ENCODE measurements at places on chromosomes 16 and 17.

DNA sequence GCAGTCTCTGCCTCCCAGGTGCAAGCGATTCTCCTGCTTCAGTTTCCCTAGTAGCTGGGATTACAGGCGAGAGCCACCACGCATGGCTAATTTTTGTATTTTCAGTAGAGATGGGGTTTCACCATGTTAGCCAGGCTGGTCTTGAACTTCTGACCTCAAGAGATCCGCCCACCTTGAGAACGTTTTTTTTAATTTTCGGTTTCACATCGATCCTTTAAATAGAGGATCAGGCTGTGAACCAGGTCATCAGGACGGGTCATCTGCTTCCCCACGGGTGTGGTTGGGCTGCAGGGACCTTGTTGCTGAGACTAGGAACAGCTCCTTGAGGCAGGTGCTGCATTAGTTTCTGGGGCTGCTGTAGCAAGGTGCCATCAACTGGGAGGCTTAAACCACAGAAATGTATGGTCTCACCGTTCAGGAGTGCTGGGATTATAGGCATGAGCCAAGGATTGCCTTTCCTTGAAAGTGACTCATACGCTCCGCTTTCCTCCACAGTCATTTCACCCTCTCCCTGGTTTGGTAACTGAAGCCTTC, 7.9 kb upstream of the NAGPA start:
- no peak for DNase-seq

- DNase-seq, result no peak
Measured at GRCh38 chr17:67041531-67041930, 2.8 kb upstream of the CACNG1 start.

DNA sequence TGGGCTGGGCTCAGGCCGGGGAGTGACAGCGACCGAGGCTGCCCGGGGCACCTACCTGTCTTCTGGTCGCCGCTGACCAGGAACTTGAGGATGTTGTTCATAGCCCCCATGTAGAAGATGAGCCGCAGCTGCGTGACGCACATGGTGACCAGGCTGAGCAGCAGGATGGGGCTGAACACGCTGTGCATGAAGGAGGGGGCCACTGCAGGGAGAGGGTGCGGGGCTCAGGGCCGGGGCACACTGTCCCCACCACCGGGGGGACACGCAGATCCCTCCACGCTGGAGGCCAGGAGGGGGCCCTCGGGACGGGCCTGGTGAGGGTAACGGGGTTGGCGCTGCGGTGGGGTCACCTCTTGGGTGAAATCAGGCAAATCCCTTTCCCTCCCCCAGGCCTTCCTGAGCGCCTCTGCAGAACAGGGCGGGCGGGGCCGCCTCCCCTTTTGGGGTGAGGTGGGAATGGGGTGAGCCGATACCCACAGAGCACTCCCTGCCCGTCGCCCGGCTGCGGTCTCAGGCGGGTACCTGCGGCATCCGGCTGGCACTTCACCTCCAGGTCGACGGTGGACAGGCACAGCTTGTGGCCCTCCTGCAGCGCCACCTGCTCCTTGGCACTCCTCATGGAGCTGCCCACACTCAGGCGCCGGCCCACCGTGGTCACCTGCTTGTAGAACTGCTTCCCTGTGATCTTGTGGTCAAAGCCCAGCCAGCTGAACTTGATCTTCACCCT, 28.3 kb upstream of the PITPNA start:
- DNase-seq, result no peak

DNA sequence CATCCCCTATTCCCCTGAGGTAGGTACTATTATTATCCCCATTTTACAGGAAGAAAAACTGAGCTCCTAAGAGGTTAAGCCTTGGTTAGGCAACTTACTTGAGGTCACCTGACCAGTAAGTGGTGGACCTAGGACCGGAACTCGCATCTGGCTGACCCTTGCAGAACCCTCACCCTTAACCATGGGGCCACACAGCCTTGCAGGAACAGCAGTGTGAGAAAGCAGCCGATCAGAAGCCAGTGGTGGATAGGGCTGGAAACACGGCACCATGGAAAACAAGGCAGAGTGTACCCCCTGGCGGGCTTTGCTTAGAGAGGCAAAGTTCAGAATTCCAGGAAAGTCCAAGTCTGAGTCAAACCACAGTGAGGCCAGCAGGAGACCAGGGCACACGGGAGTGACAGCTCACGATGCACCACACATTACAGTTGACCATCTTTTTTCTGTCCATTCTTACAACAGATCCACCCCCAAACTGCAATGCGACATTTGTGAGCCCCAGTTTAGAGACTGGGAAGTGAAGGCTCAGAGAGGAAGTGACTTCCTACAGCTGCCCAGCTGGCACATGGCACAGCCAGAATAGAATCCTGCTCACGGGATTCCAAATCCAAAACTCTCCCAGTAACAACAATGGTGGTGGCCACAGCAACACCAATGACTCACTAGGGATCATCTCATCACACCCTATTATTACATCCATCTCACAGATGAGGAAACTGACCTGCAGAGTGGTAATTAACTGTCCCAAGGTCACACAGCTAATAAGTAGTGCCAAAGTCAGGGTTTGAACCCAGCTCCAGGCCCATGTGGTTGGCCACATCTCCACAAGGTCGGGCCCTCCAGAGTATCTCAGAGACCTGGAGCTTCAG, 20.3 kb downstream of the KIFC3 start:
- DNase-seq, result no peak

GRCh38 chr16:84738255-84739038, 38.6 kb downstream of the USP10 start:
- peak; percentile 60 for DNase-seq

DNA sequence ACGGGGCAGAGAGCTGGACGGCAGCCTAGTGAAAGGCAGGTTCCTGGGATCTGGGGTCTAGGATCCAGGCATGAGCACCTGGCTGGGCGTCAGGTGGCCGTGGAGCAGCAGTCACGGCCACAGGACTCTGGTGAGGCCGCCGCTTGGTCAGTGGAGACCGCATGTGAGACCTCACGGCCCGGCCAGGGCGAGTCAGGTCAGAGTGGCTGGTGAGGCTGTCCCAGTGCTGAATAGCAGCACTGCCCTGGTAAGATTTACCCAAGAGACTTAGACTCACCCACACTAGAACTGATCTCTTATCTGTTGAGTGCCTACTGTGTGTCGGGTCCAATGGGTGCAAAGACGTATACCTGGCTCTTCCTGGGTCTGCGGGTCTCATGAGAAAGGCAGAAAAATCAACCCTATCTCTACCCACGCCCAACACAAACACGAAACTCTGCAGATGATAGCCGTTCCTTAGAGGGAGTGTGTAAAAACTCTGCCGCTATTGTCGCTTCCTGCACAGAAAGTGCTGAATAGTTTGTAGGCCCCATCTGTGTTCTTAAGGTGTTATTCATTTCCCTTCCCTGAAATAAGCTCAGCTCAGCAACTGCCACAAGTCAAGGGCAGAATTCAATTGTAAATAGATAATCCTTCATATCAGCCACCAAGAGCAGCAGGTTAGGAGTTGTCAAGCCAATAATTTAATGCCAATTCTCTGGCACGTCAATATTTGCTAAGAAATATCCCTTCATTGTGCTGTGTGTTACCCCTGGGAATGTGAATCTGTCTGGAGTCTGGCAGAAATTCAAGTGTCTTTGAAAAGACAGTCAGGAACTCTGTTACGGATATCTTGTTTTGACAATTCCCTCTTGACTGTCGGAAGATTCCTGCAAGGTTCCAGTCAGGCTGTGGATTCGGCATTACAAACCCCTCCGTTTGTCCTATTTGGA, 240.0 kb downstream of the NTN1 start:
- no peak for DNase-seq

DNA sequence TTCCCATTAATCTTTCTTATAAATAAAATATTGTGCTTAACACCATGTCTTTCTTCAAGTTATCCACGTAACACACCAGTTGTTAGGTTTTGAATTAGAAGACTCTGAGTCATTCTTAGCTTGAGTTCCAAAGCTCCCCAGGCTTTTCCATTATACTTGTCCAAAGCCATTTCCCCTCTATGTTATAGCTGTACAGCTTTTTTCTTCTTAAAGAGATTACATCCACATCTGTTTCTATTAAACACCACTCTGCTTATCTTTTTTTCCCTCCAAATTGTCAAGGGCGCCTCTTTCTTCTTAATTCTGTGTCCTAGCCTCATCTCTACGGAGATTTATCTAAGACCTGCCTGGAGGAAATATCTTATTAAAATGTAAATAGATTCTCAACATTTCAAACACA, 139.4 kb upstream of the CPHXL start:
- DNase-seq, result no peak

DNA sequence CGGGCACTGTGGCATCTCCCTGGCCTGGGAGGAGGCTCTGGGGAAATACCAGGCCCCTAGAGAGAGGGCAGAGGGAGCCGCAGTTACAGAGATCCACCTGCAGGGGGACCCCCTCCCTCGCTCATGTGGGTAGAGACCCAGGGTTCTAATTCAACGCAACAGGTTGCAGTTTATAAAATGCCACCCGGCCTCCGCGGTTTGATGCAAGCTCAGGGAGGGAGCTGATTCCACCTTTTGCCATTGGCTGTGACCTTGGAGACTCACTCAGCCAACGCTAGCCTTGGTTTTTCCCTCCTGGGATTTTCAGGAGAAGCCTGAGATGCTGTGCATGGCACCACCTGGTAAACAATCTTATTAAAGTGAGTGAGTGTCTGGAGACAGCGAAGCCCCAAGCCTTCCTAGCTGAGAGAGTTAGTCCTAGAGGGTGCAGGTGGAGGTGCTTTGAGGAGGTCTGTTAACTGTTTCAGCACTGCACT, 12.1 kb downstream of the TTLL6 start:
- DNase-seq, result peak; percentile 49

DNA sequence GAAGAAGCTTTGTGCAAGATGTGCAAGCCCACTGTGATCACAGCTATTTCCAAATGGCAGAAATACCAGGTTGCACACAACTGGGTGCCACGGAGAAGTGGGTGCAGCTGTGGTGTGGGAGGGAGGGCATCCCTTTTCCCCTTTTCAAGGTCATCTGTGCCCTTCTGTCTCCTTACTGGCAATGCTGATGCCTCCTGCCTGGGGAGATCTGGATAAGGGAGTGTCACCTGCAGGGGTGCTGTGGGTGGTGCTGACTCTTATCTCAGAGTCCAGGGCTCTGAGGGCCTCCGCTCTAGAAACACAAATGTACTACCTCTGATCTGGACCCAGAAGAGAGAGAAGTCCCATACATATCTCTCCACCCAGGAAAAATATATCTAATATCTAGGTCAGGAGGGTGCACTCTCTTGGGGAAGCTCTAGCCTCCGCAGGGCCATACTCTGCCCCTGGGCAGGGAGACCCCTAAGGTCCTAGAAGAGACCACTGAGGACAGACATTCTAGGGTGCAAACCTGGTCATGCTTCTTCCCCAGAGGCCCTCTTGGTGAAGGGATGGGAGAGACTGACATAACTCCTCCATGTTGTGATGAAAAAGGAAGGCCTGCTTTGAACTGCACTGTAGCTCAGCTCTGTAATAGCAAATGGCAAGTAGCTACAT, 18.5 kb downstream of the NPRL3 start:
- no peak for DNase-seq

GRCh38 chr16:82667437-82667836, 40.7 kb downstream of the CDH13 start:
- DNase-seq, result no peak

GRCh38 chr17:14351493-14351892, 50.6 kb downstream of the HS3ST3B1 start:
- no peak for DNase-seq

DNA sequence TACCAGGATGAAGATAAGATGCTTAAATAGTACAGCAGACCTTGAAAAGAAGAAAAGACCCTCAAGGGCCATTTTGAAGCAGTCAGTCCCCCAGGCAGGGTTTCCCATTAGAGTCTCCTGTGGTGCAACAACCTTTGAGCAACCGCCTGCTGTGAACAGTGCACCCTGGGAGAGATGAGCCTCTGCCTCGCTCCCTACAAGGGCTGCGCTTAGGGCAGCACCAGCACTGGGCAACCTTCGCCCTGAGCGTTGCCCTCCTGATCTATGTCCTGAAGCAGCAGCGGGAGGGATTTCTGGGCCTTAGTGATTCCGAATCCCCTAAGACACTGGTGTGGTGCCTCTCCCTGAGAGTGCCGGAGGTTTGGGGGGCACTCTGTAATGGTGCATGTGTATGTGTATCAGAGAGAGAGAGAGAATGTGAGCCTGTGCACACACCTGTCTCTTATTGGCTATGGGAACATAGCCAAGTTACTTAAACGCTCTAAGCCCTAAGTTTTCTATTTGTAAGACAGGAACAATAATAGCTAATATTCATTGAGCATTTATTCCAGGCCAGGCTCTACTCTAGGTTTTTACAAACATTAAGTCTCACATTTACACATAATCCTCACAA, 25.2 kb upstream of the ABCC12 start:
- no peak for DNase-seq

GRCh38 chr17:69268543-69269014, 40.0 kb upstream of the ABCA10 start:
- DNase-seq, result no peak

DNA sequence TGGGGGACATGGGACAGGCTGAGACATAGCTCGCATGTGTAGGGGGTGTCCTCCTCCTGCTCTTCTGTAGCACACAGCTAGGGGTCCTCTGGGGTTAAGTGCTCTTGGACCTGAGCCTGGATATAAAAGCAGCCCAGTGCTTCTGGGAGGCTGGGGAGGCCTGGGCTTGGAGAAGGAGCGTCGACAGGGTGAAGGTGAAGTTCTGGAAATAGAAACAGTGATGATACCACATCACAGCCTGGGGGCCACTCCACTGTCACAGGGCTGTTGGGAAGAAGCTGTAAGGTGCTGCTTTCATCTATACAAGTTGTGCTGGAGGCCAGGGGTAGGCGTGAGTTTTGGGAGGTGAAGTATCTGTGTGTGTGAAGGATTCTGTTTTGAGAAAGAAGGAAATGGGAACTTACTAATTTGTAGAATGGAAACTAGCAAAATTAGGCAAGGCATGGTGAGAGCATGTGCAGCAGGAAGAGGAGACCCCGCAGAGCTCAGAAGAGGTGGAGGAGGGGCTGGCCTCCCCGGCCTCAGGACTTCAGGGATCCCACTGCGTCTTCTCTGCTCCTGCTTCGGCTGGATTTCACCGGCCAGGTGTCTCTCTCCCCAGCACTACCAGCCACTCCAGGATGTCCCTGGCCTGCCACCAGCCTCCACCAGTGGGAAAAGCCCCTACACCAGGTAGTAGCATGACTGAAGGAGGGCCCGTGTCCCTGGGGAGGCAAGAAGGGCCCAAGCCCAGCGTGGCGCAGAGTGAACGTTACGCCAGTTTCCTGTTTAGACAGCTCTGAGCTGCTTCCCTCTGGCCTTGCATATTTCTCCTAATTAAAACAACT, 19.4 kb downstream of the PLCG2 start:
- no peak for DNase-seq

DNA sequence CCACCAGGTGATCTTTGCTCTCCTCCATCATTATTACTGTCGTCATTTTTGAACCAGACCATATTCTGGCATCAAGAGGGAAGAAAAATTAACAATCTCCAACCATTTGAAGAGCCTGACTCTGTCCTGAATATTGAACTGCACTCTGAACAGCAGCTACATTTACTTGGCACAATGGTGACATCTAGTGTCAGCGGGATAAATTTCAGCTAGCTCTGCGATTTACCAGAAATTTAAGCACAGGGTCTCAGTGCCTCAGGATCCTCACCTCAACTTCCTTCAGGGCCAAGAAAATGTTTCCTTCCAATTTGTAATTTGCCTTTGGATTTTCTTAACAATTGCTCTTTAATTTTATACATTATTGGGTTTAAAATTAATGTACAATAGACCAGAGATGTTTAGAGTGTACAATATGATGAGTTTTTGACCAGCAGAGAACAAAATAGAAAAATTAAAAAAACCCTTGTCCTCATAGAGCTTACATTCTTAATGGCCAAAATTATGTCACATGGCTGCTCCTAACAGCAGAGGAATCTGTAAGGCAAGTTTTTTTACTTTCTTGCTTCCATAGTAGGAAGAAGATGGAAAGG, 10.7 kb upstream of the ZNF19 start:
- no peak for DNase-seq

- no peak for DNase-seq
Measured at GRCh38 chr17:28425206-28425605, 19.2 kb upstream of the SLC46A1 start.

Data from uterus (tissue), 4 donors.